A549 (cell line): ENCODE measurements at places on chromosomes 6 and 20. TPM values are rescaled to one million over a fixed set of nuclear protein-coding genes. Genes with fewer than 3 reads are reported as not detected.

The ADGRG6 gene
- 53.9 to 61.1 TPM (median 55.4 TPM) in 3 replicates for polyA plus RNA-seq

The CLDN20 gene
- not detected in 3 replicates for polyA plus RNA-seq

The SLC25A27 gene
- 0.98 to 1.9 TPM (median 1.4 TPM) in 3 replicates for polyA plus RNA-seq

The CHMP4B gene
- 104 to 108 TPM (median 107 TPM) in 3 replicates for polyA plus RNA-seq

The PRSS35 gene
- 0.51 to 2.0 TPM (median 1.9 TPM) in 3 replicates for polyA plus RNA-seq

The NRSN1 gene
- polyA plus RNA-seq = not detected in 3 replicates

The SIGLEC1 gene
- polyA plus RNA-seq = not detected in 3 replicates

The VSTM2L gene
- polyA plus RNA-seq = 3.7 to 7.4 TPM (median 5.8 TPM) in 3 replicates

The KCNS1 gene
- polyA plus RNA-seq = not detected in 3 replicates

The CARMIL1 gene
- 9.0 to 11.5 TPM (median 10.8 TPM) in 3 replicates for polyA plus RNA-seq

The ABHD16B gene
- not detected in 3 replicates for polyA plus RNA-seq

The C2 gene
- 0.22 to 0.41 TPM (median 0.36 TPM) in 3 replicates for polyA plus RNA-seq

The SNX3 gene
- polyA plus RNA-seq = 102 to 111 TPM (median 106 TPM) in 3 replicates

The C6orf136 gene
- 11.4 to 12.6 TPM (median 11.7 TPM) in 3 replicates for polyA plus RNA-seq

The LRFN2 gene
- not detected in 3 replicates for polyA plus RNA-seq

The HLA-DOB gene
- 0.07 to 0.12 TPM (median 0.08 TPM) in 3 replicates for polyA plus RNA-seq

The POU5F1 gene
- 2.7 to 3.5 TPM (median 2.8 TPM) in 3 replicates for polyA plus RNA-seq

The ALDH5A1 gene
- polyA plus RNA-seq = 6.9 to 7.2 TPM (median 7.1 TPM) in 3 replicates

The MDFI gene
- polyA plus RNA-seq = 0.21 to 0.30 TPM (median 0.28 TPM) in 3 replicates

The RRAGD gene
- 0.58 to 1.2 TPM (median 0.79 TPM) in 3 replicates for polyA plus RNA-seq

The SMLR1 gene
- 0.03 to 0.04 TPM in 2 of 3 replicates, not detected in the other for polyA plus RNA-seq

The TRAPPC3L gene
- not detected in 3 replicates for polyA plus RNA-seq

The RRP36 gene
- 54.0 to 56.2 TPM (median 55.7 TPM) in 3 replicates for polyA plus RNA-seq

The PRRT1 gene
- polyA plus RNA-seq = 0.52 to 1.0 TPM (median 0.63 TPM) in 3 replicates

The HSD17B8 gene
- polyA plus RNA-seq = 9.3 to 9.6 TPM (median 9.5 TPM) in 3 replicates

The MEI4 gene
- polyA plus RNA-seq = not detected in 3 replicates

The PPARD gene
- 5.1 to 5.9 TPM (median 5.4 TPM) in 3 replicates for polyA plus RNA-seq

The KPNA5 gene
- polyA plus RNA-seq = 2.2 to 2.4 TPM (median 2.3 TPM) in 3 replicates

The KCNK15 gene
- polyA plus RNA-seq = 0.41 to 0.67 TPM (median 0.43 TPM) in 3 replicates

The PGC gene
- not detected in 3 replicates for polyA plus RNA-seq
